ENCODE measurements at places on chromosomes 12 and 14. TPM values are rescaled to one million over a fixed set of nuclear protein-coding genes. Genes with fewer than 3 reads are reported as not detected.

Gene MYRFL
- total RNA-seq, result not detected

Gene MORN3
- total RNA-seq, result 0.39 TPM

Gene TTC5
- total RNA-seq, result 14.9 TPM

Gene KLRG1
- total RNA-seq, result 0.32 TPM

Gene ADGRD1
- not detected for total RNA-seq

Gene PLEK2
- 336 TPM for total RNA-seq

Gene RIMKLB
- total RNA-seq, result 35.5 TPM

Gene GOLGA3
- total RNA-seq, result 58.3 TPM

Gene GPR135
- total RNA-seq, result 0.99 TPM

Gene KHNYN
- total RNA-seq, result 51.5 TPM

Gene C12orf57
- total RNA-seq, result 119 TPM

Gene TMEM120B
- total RNA-seq, result 10.4 TPM

Gene TAS2R19
- total RNA-seq, result 0.49 TPM

Gene CFAP251
- total RNA-seq, result 44.5 TPM
